ENCODE measurements at places on chromosomes 3 and 15.
A peak's percentile ranks its signal among the peaks of the same experiment; 100 is the strongest.

DNA sequence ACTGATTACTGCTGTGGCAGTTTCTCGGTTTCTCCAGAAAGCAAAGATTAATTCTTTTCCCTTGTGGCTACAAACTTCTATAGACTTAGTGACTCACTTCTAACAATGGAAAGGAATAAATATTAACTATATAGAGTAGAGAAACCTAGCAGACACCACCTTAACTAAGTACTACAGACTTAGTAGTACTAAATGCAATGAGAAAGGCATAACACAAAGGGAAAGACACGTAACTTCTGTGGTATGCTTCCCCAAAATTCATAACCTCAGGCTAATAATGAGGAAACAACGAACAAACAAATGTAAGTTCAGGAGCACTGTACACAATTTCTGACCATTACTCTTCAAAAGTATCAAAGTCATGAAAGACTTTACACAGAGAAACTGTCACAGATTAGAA is 31.2 kb downstream of the ATG3 start:
- no peak for DNase-seq

DNA sequence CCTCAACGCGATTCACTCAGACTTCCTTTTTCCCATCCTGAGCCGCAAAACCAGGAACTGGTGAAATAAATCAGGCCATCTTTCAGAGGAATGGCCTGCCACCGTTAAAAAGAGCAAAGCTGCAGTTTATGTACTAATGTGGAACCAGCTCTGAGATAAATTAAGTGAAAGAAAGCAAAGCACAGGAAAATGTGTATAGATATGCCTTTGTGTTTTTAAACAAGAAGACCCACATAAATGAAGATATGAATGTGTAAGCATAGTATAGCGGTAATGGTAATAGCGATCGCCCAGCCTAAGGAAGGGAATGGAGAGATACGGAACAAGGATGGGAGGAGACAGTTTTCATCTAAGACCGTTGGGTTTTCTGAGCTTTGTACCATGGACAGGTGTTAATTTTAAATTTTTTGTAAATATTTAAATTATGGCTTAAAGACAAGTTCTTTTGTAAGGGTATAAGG is 30.8 kb upstream of the RPN1 start:
- no peak for DNase-seq

- DNase-seq = no peak
Observed at GRCh38 chr3:81947359-81947758, 185.9 kb upstream of the GBE1 start.

- DNase-seq = peak; percentile 18
Observed at GRCh38 chr3:109257269-109257668, 59.0 kb downstream of the DPPA2 start.

DNA sequence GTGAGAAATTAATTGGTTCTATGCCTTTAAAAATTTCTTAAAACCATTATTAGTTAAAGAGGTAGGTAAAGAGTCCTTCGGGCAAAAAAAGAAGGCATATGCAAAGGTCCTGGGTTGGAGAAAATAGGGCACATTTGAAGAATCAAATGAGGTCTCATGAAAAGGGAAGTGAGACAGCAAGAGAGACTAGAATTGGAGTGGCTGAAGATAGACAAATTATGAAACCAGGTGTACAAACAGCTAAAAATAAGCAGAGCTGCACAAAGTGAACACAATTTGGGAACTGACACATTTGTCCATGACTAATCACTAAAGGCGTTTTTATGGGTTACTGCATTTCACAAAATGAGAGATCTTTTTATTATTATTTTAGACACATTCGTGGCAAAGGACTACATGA is 581.2 kb downstream of the PYDC2 start:
- DNase-seq = no peak

GRCh38 chr3:7663771-7664170 is 802.9 kb downstream of the GRM7 start:
- no peak for DNase-seq

GRCh38 chr3:180294282-180295027 is 257.7 kb upstream of the PEX5L start:
- DNase-seq = no peak

DNA sequence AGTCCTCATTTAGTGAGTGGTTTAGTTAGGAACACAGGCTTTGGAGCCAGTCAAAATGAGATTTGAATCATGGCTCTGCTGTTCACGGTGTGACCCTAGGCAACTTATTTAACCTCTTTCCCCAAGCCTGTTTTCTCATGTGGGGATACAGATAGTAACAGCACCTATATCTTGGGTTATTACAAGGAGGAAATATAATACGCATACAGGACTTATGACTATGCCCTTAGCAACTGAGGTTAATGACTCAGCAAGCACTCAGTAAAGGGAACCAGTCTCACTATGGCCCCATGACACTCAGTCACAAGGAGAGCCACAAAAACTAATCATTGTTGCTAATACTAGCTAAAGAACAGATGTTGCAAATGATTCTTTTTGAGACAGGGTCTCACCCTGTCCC is 45.9 kb downstream of the SUMF1 start:
- DNase-seq = no peak

GRCh38 chr15:41935566-41936020 is 36.8 kb downstream of the EHD4 start:
- no peak for DNase-seq

DNA sequence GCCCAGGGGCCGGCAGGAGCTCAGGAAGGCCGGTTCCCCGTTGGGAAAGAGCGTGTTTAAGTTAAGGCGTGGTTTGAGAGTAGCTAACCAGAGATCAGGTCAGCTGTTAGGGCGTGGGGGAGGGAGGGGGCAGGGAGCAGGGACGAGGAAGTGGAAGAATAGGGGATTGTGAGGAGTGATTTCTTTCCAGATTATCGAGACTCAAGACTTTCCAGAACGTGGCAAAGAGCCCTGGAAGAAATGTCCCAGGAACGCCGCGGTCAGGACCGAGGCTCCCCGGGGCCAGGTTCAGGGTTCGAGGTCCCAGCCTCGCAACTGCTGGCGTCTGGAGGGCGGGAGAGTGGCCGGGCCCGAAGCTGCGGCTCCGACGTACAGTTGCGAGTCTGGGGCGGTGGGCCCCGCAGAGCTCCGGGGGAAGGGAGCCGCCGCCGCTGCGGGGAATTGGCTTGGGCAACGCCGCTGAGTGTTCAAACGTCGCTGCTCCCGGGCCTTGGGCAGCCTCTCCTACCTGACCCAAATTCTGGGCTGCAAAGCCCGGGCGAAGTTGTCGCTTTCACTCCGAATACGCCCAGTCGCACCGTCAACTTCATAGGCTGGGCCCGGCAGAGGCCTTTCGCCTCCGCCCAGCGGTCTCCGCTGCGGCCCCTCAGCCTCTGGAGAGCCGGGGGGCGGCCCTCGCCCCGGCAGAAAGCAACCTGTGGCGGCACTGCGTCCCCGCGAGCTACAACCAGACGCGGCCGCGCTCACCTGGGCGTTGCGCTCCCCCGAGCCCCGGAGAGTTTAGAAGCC is 9.5 kb downstream of the ISL2 start:
- DNase-seq = no peak

GRCh38 chr3:187767266-187768012 is 22.2 kb upstream of the BCL6 start:
- DNase-seq = peak; percentile 87

DNA sequence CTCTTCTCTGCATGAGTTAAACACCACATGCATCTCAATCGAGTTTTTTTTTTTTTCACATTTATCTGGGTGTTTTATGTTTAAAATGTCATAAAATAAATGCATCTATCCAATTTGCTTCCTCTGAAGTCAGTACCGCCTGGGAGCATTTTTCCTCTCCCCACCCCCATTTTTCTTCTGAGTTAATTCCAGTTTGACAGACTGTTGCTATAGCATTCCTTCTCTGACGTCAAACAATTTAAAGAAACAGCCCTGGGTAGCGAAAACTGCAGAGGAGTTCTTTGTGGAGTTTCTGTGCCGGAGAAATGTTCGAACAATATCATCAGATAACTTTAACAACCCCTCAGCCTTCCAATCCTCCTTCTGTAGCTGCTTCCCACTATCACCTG is 900 bp upstream of the GNB4 start:
- peak; percentile 57 for DNase-seq

- no peak for DNase-seq
Observed at GRCh38 chr3:101809178-101810021, 30.4 kb downstream of the NXPE3 start.

GRCh38 chr3:10398341-10398740 is 77.4 kb upstream of the SEC13 start:
- DNase-seq = no peak

- DNase-seq = peak; percentile 89
Observed at GRCh38 chr15:39455471-39455991, 125.3 kb upstream of the THBS1 start.

DNA sequence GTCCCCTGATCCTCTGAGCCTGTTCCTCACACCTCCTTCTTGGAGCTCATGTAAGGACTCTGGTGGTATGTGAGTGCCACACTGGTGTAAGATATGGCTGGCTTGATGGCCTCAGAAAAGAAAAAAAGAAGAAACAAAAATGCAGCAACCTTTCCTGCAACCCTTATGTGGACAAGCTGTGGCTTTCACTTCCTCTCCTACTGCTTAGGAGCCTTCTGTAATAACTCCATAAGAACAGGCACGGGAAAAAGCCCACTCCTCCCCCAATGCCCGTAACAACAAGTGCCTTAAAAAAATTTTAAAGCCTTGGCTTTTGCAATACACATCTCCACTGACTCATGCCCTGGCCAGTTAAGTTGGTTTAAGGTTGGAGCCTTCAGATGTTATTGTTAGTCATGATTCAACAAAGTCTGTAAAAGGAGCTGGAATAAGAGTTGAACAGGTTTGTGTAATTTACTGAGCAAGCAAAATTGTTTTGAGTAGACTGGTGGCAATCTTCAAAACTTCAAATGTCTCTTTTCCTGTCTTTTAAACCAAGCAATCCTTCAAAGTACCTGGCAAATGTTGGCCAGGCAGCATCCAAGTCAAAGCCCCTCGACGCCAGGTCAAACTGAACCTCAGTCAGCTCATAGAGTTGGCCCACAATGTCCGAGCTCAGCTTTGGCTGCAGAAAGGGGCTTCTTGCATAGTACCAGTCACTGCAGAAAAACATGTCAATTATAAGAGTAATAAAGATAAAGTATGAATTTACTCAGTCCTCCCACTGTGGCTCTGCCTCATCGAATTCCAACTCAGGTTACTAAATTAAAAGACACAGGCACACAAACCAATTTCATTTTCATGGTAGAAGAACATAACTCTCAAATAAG is 22.9 kb downstream of the FYCO1 start:
- DNase-seq = peak; percentile 45

- no peak for DNase-seq
Observed at GRCh38 chr3:125121246-125122010, 65.6 kb upstream of the HEG1 start.

GRCh38 chr3:182837855-182838454 is 44.7 kb downstream of the ATP11B start:
- DNase-seq = peak; percentile 4

DNA sequence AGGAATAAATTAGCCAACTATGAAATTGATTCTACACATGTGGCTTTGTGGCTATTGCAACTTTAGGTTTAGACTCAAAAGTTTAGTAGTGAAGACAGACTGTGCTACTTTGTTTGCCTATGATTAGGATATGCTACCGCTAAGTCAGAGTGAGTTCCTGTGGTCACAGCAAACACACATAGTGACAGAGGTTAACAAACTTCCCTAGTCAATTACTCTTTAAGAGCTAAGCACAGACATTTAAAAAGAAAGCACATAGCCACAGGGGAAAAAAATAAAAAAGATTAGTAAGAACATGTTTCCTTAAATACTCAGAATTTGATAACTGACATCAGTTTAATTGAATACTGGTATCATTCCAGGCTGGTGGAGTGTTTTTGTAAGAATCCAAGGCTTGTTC is 207.1 kb downstream of the GBE1 start:
- peak; percentile 23 for DNase-seq

- DNase-seq = no peak
Observed at GRCh38 chr3:117874904-117875874, 1159.5 kb downstream of the IGSF11 start.

- no peak for DNase-seq
Observed at GRCh38 chr3:138939561-138940241, 7.2 kb downstream of the FOXL2 start.

GRCh38 chr3:130738241-130738640 is 8.4 kb downstream of the PIK3R4 start:
- no peak for DNase-seq

Data from fibroblast of skin of left biceps (primary cell).